MG63 (cell line): ENCODE measurements at places on chromosomes 4 and X. TPM values are rescaled to one million over a fixed set of nuclear protein-coding genes. Genes with fewer than 3 reads are reported as not detected.
A peak's percentile ranks its signal among the peaks of the same experiment; 100 is the strongest.

GRCh38 chr4:117429061-117429460 is 343.7 kb upstream of the TRAM1L1 start:
- DNase-seq: no peak

DNA sequence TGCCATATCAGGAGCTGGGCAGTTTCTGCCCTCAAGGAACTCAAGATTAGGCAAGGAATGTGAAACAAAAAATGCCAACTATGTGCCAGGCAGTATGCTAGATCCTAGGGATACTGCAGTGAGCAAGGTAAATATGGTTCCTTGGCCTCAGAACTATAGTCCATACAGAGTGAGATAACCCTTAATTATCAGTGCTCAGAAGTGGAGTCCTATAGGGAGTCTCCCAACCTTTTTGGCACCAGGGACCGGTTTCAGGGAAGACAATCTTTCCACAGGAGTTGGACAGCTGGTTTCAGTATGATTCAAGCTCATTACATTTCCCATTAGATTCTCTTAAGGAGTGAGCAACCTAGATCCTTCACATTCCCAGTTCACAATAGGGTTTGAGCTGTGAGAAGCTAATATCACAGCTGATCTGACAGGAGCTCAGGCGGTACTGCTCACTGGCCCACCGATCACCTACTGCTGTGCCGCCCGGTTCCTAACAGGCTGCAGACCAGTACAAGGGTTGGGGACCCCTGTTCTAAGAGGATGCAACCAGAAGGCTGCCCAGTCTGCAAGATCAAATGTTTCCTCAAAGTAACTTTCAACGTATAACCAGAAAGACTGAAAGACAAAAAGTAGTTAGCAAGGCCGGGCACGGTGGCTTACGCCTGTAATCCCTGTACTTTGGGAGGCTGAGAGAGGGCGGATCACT is 1.7 kb upstream of the SRP72 start:
- DNase-seq: peak; percentile 38

- DNase-seq: no peak
Measured at GRCh38 chrX:85017721-85018120, 14.0 kb downstream of the APOOL start.

The ALB gene
- total RNA-seq: not detected in 2 replicates

The TMEM184C gene
- 12.6 and 25.9 TPM in 2 replicates for total RNA-seq

- DNase-seq: no peak
Measured at GRCh38 chr4:127049526-127049925, 583.2 kb upstream of the INTU start.

- DNase-seq: no peak
Measured at GRCh38 chrX:15107367-15107988, 162.4 kb downstream of the ASB9 start.

GRCh38 chr4:139607502-139608060 is 51.6 kb upstream of the SETD7 start:
- DNase-seq: no peak

GRCh38 chrX:74369666-74370065 is 51.6 kb upstream of the SLC16A2 start:
- DNase-seq: no peak

DNA sequence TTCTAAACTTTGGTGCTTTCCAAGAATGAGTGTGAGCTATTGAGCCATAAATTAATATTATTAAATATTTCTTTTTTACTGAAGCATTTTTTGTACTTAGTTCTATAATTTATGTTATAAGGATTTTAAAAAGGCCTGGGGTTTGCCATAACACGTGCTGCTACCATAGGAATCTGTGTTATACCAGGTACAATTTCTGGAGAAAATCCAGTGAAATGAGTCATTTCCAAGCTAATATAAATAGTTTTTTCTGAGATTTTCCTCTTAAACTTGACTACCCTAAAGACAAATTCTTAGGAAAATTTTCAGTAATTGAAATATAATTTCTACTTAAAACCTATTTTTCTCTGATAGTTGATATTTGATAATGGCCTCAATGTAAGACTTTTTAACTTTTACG is 130.8 kb downstream of the TLL1 start:
- DNase-seq: no peak

DNA sequence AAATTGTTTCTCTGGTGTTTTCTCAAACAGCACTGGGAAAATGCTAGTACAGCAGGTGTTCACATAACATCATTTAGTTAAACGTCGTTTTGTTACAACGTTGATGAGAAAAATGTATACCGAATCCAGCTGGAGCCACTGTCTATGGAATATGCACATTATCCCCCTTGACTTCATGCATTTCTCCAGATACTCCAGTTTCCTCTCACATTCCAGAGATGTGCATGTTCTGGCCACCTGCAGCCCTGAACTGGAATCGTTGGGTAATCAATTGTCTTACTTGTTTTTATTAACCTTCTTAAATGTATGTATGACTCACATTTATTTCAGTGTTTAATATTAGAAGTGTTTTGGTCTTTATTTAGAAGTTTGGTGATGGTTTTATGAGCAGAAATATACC is 18.4 kb upstream of the ODAM start:
- DNase-seq: no peak

The ARHGAP36 gene
- total RNA-seq: not detected in 2 replicates

DNA sequence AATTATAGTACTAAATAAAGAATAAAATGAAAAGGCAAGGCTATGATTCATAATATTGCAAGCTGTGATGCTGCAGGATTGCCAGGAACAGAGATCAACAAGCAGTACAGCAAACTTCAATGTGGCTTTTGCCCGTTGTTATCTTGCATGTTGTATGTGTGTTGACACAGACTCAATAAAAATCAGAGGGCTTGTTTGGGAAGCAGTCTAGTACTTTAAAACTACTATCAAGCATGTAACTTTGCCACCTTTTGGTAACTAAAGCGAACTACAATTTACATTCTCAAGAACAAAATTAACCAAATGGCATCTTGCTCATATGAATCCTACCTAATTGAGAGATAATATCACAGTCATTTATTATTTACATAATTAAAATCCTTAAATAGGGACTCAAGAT is 79.8 kb upstream of the GPM6A start:
- no peak for DNase-seq

- no peak for DNase-seq
Measured at GRCh38 chr4:58669783-58670182, 1559.6 kb upstream of the IGFBP7 start.

DNA sequence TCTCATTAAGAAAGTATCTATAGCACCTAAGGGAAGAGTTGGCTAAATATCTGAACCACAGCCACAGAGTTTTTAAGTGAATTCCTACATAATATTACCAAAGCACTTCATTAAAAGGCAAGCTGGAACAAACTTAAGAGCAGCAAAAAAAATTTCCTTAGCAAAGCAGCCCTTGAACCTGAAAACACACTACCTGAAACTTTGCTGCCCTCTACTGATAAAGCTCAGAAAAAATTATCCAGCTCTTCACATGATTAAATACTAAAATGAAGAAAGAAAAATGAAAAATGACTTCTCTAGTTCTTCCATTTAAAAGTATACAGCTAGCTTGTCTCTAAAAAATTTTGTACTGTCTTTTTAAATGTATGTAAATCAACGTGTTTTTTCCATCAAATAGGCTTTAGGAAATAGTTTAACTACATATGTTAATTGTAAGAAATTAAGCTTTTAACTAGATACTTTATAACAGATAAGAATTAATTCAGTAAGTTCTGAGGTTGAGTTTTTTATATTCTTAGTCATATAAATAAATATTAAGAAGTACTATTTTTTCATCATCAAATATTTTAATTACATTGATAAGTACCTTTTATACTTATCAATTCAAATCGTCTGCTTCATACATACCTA is 156.1 kb downstream of the STPG2 start:
- DNase-seq: no peak

The WDR17 gene
- 0.23 and 5.8 TPM in 2 replicates for total RNA-seq

The MED12 gene
- 9.3 and 11.1 TPM in 2 replicates for total RNA-seq

The RAB9B gene
- total RNA-seq: 0.15 and 0.26 TPM in 2 replicates

DNA sequence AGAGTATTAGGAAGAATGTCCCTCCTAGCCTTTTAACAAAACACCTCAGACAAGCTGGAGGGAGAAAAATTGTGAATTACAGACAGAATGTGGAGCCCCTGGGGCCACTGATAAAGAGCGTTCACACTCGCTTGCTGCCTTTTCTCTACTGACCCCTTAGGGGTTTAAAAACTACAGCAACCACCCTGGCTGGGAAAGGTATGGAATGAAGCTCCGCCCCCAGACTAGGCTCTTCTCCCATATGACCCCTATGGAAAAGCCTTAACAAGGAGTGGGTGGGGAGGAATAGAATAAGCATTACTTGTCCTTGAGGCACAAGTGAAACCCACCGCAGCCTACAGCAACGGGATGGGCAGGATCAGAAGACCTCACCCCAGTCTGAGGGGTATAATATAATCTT is 26.3 kb downstream of the ANKRD50 start:
- DNase-seq: no peak

DNA sequence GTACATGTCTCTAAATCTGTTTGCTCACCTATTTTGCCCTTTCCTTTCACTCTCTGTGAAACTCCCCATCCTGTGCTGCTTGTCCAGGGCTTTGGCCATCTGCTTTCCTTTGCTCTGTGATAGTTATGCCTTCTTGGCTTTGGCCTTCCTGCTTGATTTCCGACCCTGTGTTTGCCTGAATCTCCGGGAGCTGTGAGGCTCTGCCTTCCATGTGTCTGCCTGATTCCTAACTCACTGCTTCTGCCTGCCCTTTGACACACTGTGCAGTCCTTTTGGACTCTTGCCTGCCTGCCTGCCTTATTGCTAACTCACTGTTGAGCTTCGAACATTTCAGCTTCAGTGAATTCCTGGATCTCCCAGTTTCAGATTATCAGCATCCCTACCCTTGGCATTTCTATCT is 143.1 kb downstream of the C4orf33 start:
- no peak for DNase-seq

The SLITRK2 gene
- total RNA-seq: 0.13 TPM in 1 of 2 replicates, not detected in the other

DNA sequence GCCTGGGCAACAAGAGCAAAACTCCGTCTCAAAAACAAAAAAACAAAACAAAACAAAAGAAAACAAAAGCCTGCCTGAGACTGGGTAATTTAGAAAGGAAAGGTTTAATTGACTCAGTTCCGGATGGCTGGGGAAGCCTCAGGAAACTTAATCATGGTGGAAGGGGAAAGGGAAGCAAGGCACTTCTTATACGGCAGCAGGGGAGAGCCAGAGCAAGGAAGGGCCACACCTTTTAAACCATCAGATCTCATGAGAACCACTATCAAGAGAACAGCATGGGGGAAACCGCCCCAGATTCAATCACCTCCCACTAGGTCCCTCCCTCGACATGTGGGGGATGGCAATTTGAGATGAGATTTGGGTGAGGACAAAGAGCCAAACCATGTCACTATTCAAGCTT is 122.2 kb downstream of the UBE2K start:
- no peak for DNase-seq

The APOOL gene
- total RNA-seq: 11.0 and 12.4 TPM in 2 replicates

GRCh38 chr4:57575426-57575825 is 465.2 kb upstream of the IGFBP7 start:
- no peak for DNase-seq

The CT45A1 gene
- total RNA-seq: not detected in 2 replicates

The DGKK gene
- not detected in 2 replicates for total RNA-seq

DNA sequence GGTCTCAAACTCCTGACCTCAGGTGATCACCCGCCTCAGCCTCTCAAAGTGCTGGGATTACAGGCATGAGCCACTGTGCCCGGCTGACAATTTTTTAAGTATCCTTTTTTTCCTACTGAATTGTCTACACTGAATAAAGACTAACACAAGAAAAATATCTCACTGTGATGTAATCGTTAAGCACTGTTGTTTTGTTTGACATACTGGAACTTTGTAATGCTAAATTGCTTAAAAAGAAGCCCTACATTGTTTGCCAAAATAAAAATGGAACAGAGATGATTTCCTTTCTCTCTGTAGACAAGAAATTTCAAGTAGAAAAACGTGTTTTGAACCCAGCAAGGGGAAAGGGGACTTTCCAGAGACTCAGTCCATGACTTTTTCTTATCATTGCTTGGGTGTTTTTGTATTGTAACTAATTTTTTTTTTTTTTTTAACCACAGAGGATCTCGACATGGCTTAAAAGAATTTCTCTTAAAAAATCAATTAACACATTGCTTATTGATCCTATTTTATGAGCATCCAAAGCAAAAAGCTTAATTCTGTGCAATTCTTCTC is 74.9 kb downstream of the TMEM156 start:
- DNase-seq: no peak

DNA sequence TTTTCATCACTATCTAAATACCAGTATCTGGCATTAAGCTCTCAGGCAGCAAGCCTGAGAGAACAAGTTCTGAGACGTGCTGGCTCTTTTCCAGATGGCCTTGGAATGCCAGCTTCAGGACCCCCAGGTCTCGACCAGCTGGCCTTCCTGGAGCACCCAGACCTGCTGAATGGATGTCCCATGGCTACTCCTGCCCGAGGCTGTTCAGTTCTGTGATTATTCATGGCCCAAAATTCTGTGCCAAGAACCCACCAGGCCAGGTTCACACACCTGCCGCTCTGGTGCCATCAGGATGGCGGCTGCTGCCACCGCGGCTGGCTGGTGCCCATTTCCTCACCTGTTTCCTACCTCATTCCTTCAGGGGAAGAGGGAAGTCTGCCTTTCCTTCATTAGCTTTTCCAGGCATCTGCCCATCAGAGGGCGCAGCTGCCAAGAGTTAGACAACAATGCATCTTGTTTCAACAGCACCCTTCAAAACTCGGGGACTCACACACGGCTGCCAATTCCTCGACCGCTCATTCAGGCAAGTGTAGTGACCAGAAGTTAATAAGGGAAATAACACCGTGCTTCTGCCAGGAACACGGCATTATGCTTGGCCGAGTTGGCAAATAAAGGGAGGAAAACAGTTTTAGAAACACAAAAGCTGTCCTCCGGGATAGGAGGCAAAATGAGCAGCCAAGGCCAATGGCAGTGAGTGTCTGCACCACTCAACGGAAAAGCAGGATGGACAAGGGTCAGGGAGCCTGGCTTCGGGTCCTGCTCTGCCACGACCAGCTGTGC is 173.8 kb downstream of the NSUN7 start:
- no peak for DNase-seq

DNA sequence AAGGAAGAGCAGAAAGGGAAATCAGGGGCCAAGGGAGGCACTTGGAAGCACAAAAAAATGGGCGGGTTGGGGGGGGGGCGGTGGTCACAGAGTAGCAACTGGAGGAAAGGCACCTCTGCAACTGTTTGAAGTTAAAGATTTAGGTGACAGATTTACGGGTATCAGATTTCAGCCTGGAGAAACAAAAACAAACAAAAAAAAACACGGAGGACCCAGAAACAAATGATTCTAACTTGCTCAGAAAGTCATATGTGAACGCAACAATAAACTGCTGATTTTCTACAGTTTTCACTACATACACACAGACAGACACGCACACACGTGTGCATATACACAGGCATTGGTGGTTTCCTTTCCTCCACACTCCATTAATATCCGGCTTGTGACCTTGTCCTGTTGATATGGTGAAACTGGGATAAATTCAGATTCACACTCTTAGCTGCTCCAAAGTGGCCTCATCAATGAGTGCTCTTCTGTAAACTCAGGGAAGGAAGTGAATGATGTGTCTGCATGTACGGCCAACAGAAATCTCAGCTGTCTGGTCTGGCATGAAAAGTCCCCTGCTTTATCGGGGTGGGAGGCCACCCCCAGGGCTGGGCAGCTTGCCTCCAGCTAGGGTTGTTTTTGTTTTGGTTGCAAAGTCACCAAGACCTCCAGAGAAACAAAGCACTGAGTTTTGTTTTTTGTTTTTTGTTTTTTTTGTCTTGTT is 54.3 kb downstream of the CHST7 start:
- peak; percentile 6 for DNase-seq
